Activated CD4-positive, CD25-positive, alpha-beta regulatory T cell treated with anti-CD3 and anti-CD28 coated beads, Interleukin-2, amount 50 U/mL, for 72 hours (primary cell): ENCODE measurements at places on chromosomes 1 and 21.

- DNase-seq: peak; percentile 68
These were observed 36.0 kb upstream of the IL19 start for GRCh38 chr1:206734499-206735142.

GRCh38 chr1:5598824-5599395 lies 393.3 kb downstream of the NPHP4 start:
- DNase-seq: no peak

DNA sequence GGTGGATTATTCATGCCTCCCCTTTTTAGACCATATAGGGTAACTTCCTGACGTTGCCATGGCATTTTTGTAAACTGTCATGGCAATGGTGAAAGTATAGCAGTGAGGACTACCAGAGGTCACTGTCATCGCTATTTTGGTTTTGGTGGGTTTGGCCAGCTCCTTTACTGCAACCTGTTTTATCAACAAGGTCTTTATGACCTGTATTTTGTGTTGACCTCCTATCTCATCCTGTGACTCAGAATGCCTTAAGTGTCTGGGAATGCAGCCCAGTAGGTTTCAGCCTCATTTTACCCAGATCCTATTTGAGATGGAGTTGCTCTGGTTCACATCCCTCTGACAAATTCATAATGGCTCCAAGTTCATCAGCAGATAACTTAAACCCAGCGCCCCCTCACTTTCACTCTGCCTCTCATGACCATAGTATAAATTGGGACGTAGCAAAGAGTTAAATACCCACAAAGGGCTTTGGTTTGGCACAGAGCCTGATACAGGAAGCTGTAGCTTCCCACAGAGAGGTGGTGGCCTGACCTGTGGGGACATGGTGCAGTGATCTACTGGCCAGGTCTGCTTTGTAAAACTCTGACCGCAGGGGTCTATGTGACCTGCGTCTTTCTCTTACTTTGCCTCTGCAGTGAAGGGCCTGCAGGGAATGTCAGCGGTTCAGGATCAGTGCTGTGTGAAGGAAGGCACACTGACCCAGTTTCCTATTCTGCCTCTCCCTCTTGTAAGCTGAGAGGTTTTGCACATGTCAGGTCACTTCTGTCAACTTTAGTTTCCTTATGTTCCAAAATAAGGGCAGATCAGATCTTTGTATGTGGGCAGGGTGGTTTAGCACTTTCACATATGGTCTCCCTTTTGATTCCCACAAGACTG lies 78.1 kb upstream of the ZNF644 start:
- no peak for DNase-seq

- DNase-seq: no peak
These were observed 2.0 kb upstream of the TAGLN2 start for GRCh38 chr1:159927211-159927848.

GRCh38 chr1:198340139-198340538 lies 183.3 kb downstream of the NEK7 start:
- no peak for DNase-seq

DNA sequence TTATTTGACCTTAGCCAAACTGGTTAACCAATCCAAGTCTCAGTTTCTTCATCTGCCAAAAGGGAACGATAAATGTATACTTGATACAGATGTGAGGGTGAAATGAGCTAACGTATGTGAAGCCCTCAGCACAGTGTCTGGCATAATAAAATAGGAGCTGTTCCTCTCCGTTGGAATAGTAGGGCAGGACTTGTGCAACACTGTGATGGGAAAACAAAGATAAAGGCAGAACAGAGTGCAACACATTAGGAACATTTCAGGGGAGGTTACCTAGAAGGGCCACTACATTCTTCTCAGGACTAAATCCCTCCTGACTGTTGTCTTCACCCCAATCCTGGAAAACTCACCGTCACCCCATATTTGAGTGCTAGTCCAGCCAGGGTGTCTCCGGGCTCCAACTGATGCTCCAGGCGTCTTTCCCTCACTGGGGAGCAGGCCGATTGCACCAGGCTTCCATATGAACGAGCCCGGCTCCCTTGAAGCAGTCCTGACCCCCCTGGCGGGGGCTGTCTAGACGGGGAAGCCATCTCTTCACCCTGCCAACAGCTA lies 896 bp downstream of the LYSMD1 start:
- no peak for DNase-seq
